Neural progenitor cell (in vitro differentiated cells): ENCODE measurements at places on chromosomes 11 and 22. TPM values are rescaled to one million over a fixed set of nuclear protein-coding genes. Genes with fewer than 3 reads are reported as not detected.

DNA sequence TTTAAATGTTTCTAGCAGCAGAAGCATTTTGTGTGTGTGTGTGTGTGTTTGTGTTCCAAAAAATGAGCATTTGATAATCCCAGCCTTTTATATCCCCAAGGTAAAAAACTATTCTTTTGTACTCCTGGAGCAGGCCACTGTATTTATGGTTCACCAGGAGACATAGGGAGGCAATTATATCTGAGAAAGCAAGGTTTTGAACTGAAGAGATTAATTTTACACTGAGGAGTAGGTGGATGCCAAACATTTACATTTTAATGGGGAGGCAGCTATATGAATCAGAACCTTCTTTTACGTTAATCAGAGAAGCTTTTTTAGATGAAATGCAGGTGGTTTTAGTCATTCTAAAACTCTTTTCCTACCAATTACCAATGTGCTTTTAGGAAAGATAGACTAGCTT is 1374.0 kb upstream of the TENM4 start:
- no peak for DNase-seq

DNA sequence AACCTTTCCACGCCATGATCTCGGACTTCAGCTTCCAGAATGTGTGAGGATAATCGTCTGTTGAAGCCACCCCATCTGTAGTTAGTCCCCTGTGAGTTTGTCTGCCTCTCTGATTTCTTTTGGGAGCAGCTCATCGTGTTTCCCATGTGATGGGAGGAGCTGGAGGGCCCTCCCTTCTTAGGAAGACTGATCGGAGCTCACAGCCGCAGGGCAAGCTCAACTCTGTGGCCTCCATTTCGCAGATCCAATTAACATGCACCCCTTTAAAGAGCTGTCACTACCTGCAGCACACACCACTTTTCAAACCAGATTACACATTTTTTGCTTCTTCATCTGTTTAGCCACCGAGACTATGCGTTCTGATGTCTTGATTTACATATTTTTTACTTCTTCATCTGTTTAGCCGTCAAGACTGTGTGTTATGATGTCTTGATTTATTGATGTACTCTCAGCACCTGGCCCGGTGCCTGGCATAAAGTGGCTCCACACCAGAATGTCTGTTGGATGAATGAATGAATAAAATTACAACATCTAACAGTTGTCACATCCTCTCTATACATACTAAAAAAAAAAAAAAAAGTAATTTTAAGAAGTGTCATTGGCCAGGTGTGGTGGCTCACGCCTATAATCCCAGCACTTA is 14.9 kb upstream of the PPFIA1 start:
- no peak for DNase-seq

- no peak for DNase-seq
These were observed 56.6 kb upstream of the FDX1 start for GRCh38 chr11:110373051-110373702.

DNA sequence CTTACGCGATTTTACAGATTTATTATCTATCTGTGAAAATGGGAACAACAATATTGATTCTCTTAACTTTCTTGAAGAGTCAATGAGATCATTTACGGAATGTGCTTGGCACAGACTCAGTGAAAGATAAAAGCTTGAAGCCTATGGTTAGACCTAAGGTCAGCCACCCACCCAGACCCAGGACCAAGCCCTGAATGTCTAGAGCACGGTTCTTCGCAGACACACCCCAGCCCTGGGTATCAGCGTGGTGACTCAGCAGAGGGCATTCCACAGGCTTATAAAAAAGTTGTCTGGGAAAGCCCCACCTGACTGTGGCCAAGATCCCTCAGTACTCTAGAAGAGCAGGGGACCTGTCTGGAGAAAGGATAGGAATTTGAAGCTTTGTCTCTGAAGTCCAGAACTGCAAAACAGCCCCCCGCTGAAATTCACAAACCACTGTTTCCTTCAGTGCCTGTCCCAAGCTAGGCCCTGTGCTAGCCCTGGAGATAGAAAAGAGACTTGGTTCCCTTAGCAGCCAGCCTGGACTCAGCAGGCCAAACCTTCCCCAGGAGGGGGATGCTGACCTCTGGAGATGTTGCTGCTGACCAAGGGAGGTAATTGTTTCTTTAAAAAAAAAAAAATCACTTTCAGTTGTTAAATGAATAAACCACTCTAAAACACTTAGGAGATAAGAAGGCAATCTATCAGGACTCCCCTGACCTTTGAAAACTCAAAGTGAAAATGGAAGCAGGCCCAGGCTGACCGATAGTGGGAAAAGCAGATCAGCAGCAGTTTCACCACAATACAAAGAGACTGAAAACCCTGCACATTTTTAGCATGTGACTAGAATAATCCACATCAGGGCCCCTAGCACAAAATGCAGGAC is 114.0 kb downstream of the ABTB2 start:
- no peak for DNase-seq

GRCh38 chr11:57353446-57353845 is 15.3 kb downstream of the P2RX3 start:
- DNase-seq: peak; percentile 70

DNA sequence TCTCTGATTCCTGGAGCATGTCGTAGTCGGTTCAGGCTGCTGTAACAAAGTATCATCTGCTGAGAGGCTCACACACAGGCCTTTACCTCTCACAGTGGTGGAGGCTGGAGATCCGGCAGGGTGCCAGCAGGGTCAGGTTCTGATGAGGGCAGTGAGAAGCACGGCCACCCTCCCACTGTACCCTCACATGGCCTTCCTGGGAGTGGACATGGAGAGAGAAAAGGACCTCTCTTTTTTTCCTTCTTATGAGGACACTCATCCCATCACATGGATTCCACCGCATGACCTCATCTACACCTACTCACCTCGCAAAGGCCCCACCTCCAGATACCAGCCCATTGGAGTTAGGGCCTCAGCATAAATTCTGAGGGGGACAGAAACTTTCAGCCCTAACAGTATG is 99.5 kb downstream of the BCR start:
- no peak for DNase-seq

DNA sequence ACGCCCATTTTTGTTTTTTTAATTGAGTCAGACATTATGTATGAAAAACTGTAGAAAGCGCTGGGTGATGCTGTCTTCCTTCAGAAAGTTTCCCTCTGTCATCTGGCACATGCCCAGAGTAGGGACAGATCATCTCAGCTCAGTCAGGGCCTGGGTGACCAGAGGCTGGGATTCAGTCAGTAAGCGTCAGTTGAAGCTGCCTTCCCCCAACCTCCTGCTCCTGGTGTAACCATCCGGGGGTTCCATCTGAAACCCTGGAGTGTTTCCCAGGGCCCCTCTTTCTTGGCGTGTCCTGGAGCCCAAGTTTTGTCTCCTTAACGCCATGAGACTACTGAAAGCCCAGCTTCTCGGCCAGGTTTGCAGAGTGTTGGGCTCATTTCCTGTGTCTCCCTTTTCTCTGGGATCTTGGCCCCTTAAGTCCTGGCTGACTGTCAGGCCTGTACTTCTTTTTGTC is 10.7 kb downstream of the PPFIA1 start:
- DNase-seq: no peak

DNA sequence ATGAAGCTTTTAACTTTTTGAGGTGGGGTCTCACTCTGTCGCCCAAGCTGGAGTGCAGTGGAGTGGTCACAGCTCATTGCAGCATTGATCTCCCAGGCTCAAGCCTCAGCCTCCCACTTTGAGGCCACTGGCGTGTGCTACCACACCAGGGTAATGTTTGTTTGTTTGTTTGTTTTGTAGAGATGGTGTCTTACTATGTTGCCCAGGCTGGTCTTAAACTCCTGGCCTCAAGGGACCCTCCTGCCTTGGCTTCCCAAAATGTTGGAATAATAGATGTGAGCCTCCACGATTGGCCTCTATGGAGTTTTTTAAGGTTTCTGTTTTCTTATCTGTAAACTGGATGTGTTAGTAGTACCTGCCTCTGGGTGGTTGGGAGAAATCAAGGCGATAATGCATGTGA is 41.4 kb downstream of the MED15 start:
- DNase-seq: no peak

The TMEM191B gene
- total RNA-seq: 0.46 TPM in 1 of 2 replicates, not detected in the other

The SHANK2 gene
- 8.1 TPM in 2 replicates for total RNA-seq

The FGF4 gene
- total RNA-seq: 0.22 TPM in 1 of 2 replicates, not detected in the other

The VSTM5 gene
- total RNA-seq: 0.25 and 0.37 TPM in 2 replicates

The TRIM51 gene
- not detected in 2 replicates for total RNA-seq

The PGA5 gene
- total RNA-seq: 0.19 TPM in 1 of 2 replicates, not detected in the other
